ENCODE measurements at places on chromosomes 11 and 22.

DNA sequence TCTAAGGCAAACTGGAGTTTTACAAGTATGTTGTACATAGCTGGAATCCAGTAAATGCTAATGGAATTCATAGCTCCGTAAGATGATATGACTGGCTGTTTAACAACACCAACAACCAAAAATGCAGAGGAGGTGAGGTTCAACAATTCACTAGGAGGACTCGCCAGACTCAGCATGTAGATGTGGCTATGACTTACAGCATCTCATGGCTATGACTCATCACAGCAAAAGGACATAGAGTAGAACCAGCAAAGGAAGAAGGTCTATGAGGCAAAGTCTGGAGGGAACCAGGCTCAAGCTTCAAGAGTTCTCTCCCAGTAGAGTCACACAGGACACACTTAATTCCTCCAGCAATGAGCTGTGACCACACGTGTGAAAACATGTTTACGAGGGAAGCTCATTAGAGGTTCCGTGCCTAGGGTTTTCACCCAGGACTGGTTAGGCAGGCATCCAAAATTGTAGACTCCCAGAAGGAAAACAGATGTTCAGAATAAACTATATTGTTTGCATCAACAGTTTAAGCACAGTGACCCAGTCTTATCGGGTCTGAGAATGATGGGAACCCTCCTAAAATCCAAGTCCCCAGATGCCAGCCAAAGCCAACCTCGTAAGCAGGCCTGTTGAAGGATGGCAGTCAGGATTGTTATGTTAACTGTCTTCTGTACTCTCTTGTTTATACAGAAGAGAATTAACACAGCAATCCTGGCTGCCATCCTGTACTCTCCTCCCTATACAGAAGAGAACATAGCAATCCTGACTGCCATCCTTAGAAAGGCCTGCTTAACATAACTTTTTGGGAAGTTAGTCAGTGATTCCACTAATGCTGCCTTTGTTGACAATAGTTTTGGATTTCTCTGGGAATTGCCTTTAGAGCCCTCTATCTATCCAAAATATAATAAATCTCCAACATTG lies 116.6 kb downstream of the LARGE1 start:
- no peaks in the 10 kb centered on the region for H3K36me3 ChIP-seq
- H3K27ac ChIP-seq, result no peak overlapping the region
- no peak for DNase-seq
- H3K4me3 ChIP-seq, result no peak overlapping the region
- no peaks in the 10 kb centered on the region for H3K4me1 ChIP-seq

- no peak overlapping the region for H3K27ac ChIP-seq
- H3K27me3 ChIP-seq, result no peaks in the 10 kb centered on the region
- H3K36me3 ChIP-seq, result no peaks in the 10 kb centered on the region
- no peak for DNase-seq
- H3K4me1 ChIP-seq, result peaks cover 29% of the 10 kb centered on the region
These were observed 2.8 kb upstream of the DUSP8 start for GRCh38 chr11:1574933-1575242.

DNA sequence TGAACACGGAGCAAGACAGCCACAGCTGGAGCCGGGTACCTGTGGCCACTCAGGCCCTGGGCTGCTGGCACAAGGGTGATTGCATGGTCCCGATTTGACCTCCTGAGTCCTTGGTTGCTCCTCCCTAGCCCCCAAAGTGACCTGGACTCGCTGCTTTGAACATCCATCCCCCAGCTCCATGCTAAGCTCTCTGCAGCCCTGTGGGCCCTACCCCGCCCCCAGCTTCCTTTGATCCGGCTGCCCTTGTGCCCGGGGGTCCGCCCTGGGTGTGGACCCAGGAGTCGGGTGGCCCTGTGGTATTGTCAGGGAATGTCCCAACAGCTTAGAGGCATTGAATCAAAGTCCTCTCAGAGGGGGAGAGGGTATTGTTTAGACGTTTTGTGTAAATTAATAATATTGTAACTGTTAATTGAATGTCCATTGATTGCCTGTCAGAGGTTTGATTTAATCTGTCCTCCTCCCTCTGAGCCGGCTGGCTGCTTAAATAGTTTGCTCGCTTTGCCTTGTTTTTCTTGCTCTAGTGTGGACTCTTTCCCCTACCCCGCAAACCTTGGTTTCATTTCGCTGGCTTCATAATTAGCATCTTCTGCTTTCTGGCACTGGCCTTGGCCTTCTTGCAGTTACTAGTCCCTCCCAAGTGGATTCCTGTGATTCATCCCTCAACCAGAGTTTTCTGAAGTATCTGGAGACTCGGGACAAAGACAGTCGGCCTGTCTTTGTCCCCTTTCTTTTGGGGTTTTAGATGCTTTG lies 20.7 kb downstream of the GRIK4 start:
- H3K4me1 ChIP-seq, result no peaks in the 10 kb centered on the region
- H3K4me3 ChIP-seq, result no peak overlapping the region
- no peaks in the 10 kb centered on the region for H3K27me3 ChIP-seq
- H3K36me3 ChIP-seq, result no peaks in the 10 kb centered on the region

DNA sequence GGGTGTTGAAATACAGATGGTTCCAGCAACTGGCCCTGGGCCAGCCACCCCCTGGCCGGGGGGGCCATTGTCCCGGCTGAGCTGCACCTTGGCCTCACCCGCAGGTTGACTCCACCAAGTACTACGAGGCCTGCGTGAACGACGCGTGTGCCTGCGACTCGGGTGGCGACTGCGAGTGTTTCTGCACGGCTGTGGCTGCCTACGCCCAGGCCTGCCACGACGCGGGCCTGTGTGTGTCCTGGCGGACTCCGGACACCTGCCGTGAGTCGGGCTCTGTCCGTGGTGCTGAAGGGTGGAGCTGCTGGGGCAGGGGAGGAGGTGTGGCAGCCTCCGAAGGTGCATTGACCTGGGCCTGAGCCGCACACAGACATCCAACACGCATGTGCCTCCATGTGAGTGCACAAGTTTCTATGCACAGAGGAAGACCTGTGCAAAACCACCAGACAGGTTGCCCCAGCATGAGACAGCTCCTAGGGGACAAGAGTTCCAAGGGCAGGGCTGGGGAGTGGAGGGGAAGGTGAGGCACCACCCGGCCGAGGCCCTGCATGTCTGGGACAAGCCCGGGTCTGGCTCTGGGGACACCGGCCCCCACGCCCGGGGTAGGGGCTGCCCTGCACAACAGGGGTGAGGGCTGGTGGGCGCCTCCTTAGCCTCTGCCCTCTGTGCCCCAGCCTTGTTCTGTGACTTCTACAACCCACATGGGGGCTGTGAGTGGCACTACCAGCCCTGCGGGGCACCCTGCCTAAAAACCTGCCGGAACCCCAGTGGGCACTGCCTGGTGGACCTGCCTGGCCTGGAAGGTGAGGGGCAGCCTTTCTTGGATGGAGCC lies 16.1 kb downstream of the MUC5B start:
- H3K27me3 ChIP-seq, result no peaks in the 10 kb centered on the region
- no peaks in the 10 kb centered on the region for H3K36me3 ChIP-seq
- no peak for DNase-seq
- no peak overlapping the region for H3K4me3 ChIP-seq
- no peaks in the 10 kb centered on the region for H3K4me1 ChIP-seq

- no peak overlapping the region for H3K27ac ChIP-seq
- H3K36me3 ChIP-seq, result no peaks in the 10 kb centered on the region
- peaks cover 37% of the 10 kb centered on the region for H3K27me3 ChIP-seq
- H3K4me3 ChIP-seq, result no peak overlapping the region
- DNase-seq, result no peak
These were observed 52.7 kb downstream of the MPPED2 start for GRCh38 chr11:30533445-30533947.

DNA sequence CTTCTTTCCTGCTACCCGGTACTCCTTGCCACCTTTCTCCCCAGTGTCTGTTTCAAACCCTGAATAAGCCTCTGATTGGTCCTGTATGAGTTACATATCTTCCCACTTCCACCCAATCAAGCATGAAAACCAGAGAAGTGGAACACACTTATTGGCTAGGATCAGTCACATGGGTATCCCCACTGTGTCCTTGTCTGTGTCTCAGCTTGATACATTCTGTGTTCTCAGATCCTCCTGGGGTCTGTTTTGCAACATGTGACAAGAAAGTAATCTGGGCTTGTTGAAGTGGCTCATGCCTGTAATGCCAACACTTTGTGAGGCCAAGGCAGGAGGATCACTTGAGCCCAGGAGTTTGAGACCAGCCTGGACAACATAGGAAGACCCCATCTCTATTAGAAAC lies 23.9 kb downstream of the MCHR1 start:
- no peak overlapping the region for H3K27ac ChIP-seq
- H3K27me3 ChIP-seq, result no peaks in the 10 kb centered on the region
- no peaks in the 10 kb centered on the region for H3K4me1 ChIP-seq
- no peaks in the 10 kb centered on the region for H3K36me3 ChIP-seq
- no peak overlapping the region for H3K4me3 ChIP-seq
- DNase-seq, result no peak

DNA sequence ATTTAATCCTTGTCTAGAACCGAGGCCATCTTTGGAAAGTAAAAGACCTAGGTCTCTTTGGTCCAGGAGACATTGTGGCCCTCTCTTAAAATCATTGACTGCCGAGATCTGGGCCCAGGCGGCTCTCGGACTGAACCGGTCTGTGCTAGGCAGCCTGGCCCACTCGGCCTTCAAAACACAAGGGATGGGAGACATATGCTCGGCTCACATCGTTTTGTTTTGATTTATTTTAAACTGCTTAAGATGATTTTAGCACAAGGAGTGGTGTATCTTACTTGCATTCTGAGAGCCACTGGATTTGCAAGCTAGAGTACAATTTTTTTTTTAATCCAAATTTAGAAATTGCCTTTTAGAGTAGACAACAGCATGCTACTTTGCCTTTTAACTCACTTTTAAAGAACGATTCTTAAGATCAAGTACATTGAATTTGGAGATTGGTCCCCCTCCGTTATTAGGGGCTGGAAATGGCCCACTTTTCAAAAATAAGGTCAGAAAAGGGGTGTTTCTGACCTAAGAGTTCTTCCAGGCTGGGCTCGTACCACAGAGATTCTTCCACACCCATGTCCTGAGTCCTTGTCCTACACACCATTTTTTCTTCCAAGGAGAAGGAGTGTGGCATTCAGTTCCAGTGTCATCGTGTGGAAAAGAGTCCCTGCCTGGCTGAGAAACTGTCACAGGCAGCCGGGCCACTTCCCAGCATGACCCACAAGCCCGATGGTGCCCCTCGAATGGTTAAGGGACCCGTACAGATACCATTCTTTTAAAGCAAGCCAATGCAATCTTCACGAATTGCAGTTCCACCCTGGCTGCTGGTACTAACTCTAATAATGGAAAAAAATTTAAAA lies 80.5 kb upstream of the WNT7B start:
- H3K27me3 ChIP-seq, result no peaks in the 10 kb centered on the region
- H3K4me3 ChIP-seq, result no peak overlapping the region
- H3K27ac ChIP-seq, result no peak overlapping the region
- H3K4me1 ChIP-seq, result peaks cover 13% of the 10 kb centered on the region
- no peaks in the 10 kb centered on the region for H3K36me3 ChIP-seq
- DNase-seq, result no peak

DNA sequence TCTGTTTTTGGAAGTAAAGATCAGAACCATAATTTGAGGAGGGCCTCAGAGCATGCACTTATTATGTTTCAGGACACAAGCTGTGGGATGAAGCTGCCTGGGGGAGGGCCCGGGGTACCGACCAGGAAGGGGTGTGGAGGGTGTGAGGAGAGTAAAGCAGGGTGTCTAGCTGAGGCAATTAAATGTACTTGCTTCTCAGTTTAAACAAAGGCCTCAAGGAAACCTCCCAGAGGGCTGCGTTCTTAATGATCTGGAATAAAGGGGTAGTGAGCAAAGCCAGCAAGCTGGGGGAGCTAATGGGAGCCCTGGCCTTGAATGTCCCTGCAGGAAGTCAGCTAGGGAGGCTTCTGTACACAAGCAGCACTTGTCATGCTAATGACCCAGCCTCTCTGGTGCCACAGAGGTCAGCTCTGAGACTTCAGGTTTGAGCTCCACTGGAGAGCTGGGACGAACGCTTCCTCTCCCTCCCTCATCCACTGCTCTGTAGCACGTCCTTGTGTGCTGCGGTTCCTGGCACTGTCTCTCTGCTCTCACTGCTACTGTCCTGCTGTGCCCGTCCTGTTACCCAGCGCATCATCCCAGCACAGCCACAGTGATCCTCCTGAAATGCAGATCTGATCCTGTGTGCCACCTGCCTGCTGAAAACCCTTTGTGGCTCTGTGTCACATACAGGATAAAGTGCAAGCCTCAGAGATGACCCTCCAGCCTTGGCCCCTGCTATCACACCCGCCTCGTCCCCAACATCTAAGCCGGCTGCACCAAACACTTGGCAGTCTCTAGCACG lies 159.7 kb downstream of the DBX1 start:
- no peaks in the 10 kb centered on the region for H3K27me3 ChIP-seq
- H3K4me1 ChIP-seq, result no peaks in the 10 kb centered on the region
- no peak for DNase-seq
- H3K36me3 ChIP-seq, result no peaks in the 10 kb centered on the region
- H3K27ac ChIP-seq, result no peak overlapping the region
- no peak overlapping the region for H3K4me3 ChIP-seq

Measured in HCT116 (cell line).